ENCODE measurements at places on chromosomes 2 and 18.
A peak's percentile ranks its signal among the peaks of the same experiment; 100 is the strongest.

- DNase-seq, result no peak
These were observed 75.9 kb downstream of the BABAM2 start for GRCh38 chr2:27966466-27966865.

DNA sequence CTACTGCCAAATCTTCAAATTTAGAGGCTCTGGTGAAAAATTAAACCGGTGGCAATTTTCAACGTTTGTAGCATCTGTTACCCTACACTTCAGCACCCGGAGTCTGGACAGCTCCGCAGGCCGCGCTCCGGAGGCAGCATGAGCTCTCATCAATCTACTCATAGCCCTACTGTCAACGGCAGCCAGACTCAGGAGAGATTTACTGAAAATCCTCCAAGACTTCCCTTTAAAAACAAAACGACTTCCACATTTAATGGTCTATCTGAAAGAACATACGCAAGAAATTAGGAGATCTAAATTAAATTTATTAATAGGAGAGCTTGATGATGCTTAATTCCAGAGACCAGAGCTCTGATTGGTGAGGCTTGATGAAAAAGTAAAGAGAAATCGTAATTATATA is 970 bp upstream of the ADCYAP1 start:
- DNase-seq, result peak; percentile 13

- DNase-seq, result no peak
These were observed 440.9 kb downstream of the PTPRM start for GRCh38 chr18:8008033-8008432.

DNA sequence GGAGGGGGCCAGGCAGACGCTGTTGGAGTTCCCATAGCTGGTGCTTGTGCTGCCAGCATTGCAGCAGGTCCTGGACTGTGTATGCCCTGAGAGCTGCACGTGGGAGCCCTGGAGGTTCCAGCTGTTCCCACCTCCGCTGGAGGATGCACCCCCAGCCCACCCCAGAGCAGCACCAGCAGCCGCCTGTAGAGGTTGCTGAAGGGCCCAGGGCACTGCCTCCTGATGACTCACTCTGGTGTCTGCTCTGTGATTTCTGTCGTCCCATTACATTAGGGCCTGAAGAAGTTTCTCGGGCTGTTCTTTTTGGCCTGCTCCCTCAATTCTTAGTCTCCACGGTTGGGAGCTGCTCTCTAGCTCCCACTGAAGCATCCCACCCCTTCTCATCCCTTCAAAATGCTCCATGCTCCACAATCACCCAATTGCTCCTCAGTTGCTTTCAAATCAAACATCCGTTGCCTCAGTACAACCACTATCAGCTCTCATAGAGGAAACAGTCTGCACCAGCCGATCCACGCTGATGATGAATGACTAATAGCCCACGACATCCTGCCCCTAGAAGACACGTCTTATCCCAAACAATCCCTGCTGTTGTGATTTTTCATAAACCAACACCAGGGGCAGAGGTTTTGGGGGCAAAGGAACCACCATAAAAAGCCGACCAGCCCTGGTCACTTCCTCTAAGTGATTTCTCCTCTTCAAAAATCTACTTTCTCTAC is 65.2 kb upstream of the RNF152 start:
- DNase-seq, result no peak

DNA sequence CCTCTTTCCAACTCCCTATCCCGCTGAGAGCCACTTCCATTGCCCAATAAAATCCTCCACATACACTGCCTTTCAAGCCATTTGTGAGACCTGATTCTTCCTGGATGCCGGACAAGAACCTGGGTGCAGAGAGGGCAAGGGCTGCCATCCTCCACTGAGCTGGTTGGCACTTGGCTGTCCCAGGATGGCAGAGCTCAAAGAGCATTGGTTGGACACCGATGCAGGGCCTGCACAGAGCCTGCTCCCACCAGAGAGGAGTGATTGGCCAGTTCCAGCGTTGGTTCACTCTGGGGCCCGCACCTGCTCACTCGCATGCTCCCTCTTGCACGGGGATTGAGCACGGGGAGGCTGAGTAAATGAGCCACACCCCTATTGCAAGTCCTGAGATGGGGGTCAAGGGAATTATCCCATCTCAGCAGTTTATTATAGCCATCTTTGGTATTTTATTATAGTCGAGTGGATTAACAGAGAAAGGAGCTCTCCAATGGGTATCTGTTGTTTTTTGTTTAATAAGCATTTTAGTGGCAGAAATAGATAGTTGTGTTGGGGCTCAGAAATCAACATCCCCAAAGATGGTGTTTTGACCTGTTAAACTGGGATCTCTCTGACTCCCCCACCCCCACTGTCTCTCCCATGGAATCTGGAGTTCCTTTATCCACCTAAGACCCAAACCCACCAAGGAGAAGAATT is 19.8 kb upstream of the MGAT4A start:
- DNase-seq, result no peak

DNA sequence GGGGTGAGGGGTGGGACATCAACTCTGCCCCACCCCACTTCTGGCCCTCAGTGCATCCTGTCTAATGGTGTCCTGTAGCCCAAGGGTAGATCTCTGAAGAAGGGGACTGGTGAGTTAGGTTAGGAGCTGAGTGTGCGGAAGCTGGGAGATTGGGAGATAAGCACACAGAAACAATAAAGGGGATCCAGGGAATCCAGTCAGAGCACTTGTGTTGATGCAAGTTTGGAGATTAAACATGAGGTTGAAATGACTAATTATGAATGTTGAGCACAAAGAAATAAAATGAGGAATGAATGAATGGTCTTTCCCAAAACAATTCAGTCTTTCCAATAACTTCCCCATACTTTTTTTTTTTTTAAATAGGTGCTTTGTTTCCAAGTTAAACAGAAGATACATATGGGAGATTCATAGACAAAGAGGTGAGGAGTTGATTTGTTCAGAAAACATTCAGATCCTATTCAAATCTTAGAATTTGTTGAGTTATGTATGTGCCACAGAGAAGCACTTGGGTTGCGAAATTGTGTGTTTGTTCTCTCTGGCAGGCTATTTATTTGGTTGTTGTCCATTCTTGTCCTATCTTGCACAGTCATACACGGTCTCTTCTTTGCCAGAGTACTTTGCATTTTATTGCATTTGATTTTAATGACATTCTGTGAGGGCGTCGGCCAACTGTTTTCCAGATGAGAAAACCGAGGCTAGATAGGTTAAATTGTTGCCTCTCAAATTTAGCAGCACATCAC is 31.6 kb upstream of the NABP1 start:
- no peak for DNase-seq

DNA sequence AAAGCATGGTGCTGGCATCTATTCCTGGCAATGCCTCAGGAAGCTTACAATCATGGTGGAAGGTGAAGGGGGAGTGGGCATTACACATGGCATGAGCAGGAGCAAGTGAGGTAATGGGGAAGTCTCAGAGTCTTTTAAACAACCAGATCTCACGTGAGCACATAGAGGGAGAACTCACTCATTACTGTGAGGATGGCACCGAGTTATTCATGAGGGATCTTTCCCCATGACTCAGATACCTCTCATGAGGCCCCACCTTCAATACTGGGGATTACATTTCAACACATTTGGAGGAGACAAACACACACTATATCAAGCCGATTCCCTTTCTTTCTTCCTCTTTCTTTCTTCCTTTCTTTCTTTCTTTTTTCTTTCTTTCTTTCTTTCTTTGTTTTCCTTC is 47.9 kb upstream of the FANCL start:
- no peak for DNase-seq

DNA sequence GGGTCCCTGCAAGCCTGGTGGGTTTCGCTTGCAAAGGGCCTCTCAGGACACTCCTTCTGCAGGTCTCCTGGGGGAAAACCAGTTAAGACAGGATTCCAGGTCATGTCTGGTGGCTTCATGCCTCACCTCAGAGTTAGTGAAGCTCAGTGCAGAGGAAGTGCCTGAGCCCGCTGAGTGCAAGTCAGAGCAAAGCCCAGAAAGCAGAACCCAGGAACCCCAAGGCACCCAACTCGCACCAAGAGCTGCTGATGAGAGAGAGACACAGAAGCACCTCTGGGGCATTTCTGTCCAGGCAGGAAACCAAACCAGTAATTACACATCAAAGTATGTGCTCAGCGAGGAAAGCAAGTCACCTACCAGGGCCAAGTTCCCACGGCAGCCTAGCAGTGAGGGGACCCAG is 78.4 kb downstream of the ARHGEF4 start:
- DNase-seq, result no peak

GRCh38 chr2:42127425-42128424 is 41.4 kb upstream of the EML4 start:
- DNase-seq, result no peak

- DNase-seq, result peak; percentile 68
These were observed 781 bp upstream of the SOX11 start for GRCh38 chr2:5691221-5691984.

GRCh38 chr2:85765081-85765731 is 11.4 kb downstream of the ATOH8 start:
- no peak for DNase-seq

DNA sequence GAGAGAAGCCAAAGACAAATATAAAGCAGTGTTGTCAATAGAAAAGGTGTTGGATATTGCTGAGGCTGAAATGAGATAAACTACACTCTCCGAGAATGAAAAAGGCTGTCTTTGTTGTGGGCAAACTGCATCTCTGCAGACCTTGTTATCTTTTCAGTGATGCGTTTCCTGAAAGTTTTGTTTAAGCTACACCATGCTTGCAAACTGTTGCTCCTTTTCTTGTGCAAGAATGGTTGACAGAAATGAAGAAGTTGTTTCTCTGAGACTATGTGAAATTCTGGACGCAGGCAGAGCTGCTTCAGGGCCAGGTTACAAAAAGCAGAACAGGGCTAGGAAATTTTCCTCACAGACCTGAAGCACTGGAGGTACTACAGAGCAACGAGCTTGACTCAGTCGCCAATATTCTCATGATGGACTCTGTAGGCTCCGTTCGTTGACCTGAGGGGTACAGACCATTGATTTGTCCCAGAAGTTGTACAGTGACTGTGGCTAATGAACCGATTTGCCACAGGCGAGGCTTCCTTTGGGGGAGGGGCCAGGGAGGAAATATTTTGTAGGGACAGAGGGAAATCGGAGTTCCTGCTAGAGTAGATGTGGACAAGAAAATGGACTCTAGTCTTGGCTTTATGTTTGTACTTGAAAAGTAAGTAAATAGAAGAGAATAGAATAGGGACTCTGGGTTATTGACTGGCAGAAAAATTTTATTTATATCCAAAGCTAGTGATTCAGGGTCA is 3.5 kb upstream of the ATL2 start:
- no peak for DNase-seq

- DNase-seq, result no peak
These were observed 77.0 kb downstream of the PRKCE start for GRCh38 chr2:45728458-45728942.

DNA sequence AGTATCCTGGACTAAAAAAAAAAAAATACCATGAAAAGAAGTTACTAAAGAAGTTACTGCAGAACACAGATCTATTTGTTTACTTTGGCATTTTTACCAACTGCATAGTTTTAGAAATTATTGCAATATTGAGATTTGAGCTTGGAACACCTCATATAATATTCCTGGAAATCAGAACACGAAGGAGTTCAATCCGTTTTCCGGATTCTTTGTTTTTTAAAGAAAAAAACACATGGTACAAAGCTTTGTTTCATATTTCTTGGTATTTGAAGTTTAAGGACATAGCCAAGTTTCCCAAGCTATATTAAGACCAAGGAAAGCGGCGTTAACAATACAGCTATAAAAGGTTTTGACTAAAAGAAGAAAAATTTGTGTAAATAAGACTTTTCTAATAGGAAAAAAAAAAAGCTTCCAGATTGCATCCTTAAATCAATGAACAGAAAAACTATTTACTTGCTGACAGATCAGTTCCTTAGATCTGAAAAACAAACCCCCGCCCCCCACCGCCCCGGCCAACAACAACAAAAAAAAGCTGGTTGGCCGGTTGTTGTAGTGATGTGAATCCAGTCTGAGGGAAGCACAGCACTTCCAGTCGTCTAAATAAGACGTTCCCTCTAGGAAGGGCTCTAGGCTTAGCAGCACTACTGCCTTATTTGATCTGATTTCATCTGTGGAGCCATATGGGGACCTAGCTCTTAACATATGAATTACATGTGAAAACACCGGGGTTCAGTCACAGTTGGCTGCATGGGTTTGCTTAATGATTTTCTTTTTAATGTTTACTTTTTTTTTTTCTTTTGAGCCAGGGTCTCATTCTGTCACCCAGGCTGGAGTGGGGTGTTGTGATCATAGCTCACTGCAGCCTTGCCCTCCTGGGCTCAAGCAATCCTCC is 2.5 kb upstream of the RHOB start:
- no peak for DNase-seq

DNA sequence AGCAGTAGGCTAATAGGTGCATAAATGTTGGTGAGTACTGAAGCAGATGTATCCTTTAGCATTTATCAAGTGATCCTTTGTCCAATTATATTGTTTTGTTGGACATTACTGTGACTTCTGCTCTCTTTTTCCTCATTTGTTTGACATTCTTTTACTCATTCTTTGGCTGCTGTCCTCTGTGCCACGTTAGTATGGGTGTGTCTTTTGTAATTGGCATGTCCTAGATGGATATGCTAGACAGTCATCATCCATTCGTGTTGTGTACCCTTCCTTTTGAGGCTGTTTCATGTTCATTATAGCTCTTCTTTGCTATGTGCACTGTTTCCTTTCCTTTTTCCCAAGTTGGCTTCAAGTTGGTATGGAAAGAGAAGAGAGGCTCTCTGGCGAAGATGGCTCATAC is 284.7 kb downstream of the CYP26B1 start:
- no peak for DNase-seq

DNA sequence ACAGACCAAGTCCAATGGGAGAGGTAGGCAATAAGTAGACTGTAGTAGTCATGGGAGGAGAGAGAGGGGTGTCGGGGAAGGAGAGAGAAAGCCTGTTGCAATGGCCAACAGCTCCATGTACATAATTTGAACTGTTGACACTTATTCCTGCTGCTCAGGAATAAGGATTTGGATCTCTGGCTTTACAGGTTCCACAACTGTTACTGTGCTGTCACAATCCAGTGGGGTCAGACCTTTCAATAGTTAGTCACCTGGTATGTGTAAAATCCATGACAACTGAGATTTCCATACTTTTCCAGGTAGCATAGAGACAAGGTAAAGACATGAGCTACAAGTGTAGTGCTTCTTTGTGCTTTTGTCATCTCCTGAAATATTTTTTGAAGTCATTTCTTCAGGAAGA is 47.5 kb upstream of the RIOK3 start:
- no peak for DNase-seq

DNA sequence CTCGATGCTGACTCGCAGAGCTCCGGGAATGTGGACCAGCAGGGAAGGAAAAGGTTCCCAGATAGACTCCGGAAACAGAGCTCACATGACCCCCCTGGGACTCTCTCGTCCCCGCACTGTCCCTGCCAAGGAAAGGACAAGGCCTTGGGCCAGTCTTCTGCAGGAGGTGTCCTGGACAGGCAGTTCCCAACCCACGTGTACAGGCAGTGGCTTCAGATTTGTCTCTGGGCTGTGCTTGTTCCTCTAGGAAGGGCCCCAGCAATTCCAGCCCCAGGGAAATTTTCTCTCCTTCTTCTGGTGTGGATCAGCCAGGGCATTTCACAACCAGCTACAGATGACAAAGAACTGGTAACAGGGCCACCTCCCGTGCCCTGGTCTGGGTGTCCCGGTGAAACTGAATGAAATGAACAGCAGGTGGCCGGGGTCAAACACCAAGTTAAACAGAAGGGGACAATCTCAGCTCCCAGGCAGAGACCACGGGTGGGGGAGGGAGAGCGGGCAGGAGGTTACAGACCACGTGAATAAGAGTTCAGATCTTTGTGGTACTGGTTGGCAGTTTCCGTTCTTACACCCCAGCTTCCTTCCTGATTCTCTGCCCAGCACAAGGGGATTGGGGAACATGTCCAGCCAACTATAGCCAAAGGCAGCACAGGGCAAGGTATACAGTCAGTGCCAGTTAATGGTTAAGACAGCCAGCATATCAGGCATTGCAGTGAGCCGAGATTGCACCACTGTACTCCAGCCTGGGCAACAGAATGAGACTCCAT is 52.2 kb upstream of the CAB39 start:
- no peak for DNase-seq

- no peak for DNase-seq
These were observed 3.7 kb downstream of the ALS2 start for GRCh38 chr2:201777043-201777442.
